Stimulated activated CD8-positive, alpha-beta memory T cell treated with anti-CD3 and anti-CD28 coated beads, Interleukin-7, amount 100 ng/mL, for 1 hour (primary cell): ENCODE measurements at places on chromosomes 7 and 10.

- DNase-seq, result no peak
Measured at GRCh38 chr7:77760809-77761453, 37.3 kb downstream of the TMEM60 start.

GRCh38 chr7:47561715-47562446 is 20.0 kb downstream of the TNS3 start:
- no peak for DNase-seq

GRCh38 chr7:94393246-94394108 is 1.2 kb upstream of the COL1A2 start:
- no peak for DNase-seq

DNA sequence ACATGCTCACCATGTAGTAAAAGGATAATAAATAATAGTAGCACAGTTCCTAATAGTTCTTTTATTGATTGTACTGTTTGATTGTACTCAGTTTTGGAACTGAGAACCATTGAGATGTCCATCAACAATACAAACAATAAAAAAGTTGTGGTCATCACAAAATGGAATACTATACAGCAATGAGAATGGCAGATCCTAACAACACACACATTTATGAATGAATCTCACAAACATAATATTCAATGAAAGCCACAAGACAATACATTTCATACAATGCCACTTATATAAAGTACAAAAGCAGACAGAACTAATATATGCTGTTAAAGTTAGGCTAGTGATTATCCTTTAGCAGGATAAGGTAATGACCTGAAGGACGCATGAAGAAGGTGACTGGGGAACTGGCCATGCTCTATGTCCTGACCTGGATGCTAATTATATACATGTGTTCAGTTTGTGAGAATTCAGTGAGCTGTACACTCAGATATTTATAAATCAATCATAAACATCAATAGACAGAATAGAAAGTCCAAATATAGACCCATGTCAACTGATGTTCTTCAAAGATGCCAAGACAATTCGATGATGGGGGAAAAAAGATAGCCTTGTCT is 70.0 kb downstream of the SMURF1 start:
- no peak for DNase-seq

DNA sequence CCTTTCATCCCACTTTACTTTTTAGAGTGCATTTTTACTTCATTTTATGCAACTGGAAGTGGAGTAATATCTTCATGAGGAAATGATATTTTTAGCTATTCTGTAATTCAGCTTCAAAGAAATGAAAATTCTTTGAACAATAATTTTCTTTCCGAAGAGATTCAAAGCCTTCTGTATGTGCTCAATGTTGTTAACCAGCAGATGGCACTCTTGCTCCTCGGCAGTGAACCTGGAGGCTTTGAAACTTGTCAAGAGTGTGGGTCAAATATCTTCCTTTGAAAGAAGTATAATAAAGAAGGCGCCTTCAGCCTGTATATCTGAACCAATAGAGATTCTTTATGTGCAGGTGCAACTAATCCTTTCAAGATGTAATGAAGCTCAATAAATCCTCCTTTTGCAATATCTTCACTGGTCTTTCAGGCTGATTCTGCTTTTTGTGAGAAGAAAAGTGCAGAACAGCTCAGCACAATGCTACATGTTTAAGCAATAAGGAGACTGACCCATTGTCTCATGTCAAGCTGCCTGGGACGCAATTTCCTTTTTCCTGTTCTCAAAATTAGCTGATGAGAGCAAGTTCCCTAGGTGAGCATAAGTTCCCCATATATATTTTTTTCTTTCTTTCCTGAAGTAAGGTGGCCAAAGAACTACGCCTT is 258.4 kb downstream of the SEMA3A start:
- DNase-seq, result no peak

DNA sequence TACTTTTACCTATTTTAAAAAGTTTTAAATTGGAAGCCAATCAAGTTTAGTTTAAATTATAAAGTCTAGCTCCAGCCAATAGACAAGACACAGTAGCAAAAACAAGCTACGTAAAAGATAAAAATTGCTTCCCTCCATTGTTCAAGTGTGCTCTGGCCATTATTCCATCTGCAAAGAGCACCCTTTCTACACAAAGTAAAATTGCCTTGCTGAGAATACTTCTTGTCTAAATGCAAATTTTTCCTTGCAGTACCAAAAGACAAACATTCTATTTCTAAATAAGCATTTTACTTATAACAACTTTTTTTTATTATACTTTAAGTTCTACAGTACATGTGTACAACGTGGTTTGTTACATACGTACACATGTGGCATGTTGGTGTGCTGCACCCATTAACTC is 75.9 kb upstream of the ZNF746 start:
- DNase-seq, result no peak

DNA sequence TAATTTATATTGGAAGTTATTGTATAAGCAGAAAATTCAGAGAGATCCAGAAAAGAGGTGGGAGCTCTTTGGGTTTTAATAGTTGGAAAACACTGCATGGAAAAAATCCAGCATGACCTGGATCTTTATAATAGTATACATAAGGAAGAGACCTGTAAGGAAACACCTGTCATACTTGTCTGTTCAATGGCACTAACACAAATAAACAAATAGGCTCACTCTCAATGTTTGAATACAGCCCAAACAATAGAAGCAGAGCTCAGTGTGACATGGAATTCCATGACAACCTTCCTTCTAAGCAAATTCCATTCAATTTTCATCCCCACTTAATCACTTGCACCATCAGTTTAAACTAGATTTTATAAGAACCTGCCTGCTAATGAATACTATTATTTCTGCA is 31.7 kb downstream of the CISD1 start:
- no peak for DNase-seq

DNA sequence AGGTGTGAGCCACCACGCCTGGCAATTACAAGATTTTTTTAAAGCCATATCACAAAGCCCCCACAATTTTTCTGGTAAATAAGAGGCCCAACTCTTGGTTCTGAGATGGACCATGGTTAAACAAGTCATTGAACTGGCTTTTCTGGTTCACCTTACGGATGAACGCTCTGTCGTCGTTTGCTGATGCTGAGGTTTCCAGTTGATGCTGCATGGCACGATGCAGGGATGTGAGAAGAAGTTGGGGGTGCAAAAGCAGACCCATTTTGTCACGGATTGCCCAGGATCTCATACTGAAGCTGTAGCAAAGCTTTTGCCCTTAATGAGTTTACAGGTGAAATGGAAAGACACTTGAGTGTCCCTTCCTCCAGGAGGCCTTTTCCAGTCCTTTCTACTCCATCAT is 2.0 kb upstream of the IL2RA start:
- no peak for DNase-seq

DNA sequence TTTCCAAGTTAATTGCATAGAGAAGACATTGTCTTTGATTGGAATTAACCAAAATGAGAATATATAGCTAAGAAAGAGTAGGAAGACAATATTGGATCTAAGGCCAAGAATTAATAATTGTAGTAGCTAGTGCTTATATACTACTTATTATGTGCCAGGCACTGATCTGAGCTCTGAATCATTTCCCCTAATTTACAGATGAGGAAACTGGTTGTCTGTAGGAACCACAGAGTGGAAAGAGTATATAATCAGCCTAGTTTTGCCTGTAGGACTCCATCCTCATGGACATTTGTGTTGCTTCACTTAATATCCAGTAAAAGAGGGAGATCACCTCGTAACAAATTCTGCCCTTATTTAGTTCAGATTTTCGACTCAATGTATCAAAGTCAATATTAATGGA is 127.9 kb downstream of the ARID5B start:
- DNase-seq, result no peak

DNA sequence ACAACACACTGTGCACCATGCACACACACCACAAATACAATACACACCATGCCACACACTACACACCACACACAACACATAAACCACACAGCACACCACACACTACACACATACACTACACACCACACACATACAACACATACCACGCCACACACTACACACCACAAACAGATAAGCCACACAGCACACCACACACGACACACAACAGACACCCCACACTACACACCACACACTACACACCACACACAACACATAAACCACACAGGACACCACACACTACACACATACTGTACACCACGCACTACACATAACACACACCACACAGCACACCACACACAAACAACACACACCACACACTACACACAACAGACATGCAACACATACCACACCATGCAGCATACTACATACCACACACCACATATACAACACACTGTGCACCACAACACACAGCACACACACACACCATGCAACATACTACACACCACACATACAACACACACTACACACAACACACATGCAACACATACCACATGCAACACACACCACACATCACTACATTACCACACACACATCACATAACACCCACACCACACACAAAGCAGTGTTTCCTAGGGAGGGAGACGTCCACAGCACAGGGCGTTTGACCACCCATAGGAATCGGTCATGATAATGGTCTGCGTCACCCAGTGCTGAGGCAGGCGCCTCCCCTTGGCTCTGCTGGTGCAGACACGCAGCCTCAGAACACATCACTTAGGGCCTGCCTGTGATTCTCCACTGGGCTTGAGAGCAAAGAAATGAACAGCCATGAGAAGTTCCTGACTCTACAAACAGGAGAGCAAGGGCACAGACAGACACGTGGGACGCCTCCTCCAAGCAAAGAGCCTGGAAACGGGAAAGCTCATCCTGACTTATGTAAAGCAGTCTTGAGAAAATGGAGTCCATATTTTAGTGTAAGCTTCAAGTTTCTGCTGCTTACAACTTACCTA is 458.3 kb downstream of the PTPRN2 start:
- DNase-seq, result no peak

DNA sequence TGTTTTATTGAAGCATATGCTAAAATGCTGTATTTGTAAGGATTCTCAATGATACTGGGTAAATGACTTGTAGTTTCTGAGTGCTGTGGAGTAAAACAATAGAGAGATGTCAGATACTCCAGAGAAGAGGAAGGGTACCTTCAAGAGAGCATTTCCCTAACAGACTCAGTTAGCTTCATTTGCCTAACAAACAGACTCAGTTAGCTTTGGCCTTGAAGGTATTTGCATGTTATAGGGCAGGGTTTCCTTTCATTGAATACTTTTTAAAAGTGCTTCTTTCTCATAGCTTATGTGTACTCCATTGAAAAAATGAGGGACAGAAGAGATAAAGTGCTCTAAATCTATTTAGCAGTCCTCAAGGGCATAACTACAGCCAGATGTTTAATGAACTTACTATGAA is 101.8 kb downstream of the CHN2 start:
- DNase-seq, result no peak

DNA sequence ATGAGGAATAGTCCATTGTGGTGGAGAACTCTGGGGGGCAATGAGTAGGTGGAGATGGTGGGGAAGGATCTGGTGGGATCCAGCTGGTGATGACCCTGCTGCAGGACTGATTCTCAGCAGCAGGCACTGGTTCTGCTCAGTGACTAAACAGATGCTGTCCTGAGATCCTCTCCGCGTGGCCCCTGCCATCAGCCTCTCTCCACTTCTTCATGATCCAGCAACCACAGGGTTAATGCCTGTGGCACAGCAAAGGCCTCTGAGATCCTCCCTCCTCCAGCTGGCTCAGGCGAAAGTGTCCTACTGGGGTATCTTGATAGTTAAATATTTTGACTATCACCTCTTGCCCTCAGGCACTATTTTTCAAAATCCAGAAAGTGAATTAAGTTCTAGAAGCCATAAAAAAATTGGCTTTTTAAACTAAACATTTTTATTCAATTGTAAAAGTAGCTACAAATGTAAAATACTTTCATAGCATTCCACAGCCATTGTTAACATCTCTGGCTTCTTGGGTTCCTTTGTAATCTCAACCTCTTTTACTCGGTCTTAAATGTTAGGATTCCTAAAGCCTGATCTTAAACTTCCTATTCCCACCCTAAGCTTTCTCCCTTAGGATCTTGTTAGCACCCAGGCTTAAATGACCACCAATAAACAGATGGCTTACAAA is 13.1 kb downstream of the PLAU start:
- no peak for DNase-seq

GRCh38 chr7:80316811-80317210 is 182.2 kb downstream of the GNAI1 start:
- no peak for DNase-seq

- no peak for DNase-seq
Measured at GRCh38 chr7:142511801-142512200, 237.5 kb upstream of the PRSS1 start.

GRCh38 chr10:78656417-78657162 is 412.2 kb upstream of the ZMIZ1 start:
- no peak for DNase-seq

GRCh38 chr7:118872568-118872967 is 648.1 kb downstream of the ANKRD7 start:
- DNase-seq, result no peak

DNA sequence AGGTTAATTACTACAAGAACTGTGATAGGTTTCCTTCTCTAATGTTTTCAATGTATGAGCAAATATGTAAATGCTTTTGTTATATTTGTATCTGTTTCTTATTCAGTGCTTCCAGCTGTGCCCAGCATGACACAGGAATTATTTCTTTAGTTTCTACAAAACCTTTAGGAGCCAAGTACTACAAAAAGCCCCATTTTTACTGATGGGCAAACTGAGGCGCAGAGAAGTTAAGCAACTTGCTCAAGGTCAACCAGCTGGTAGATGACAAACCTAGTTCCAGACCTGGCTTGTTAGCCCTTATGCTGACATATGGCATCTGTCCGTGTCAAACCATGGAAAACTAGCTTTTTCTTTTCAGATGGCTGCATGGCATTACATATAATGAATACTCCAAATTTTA is 134.6 kb downstream of the JAZF1 start:
- no peak for DNase-seq

DNA sequence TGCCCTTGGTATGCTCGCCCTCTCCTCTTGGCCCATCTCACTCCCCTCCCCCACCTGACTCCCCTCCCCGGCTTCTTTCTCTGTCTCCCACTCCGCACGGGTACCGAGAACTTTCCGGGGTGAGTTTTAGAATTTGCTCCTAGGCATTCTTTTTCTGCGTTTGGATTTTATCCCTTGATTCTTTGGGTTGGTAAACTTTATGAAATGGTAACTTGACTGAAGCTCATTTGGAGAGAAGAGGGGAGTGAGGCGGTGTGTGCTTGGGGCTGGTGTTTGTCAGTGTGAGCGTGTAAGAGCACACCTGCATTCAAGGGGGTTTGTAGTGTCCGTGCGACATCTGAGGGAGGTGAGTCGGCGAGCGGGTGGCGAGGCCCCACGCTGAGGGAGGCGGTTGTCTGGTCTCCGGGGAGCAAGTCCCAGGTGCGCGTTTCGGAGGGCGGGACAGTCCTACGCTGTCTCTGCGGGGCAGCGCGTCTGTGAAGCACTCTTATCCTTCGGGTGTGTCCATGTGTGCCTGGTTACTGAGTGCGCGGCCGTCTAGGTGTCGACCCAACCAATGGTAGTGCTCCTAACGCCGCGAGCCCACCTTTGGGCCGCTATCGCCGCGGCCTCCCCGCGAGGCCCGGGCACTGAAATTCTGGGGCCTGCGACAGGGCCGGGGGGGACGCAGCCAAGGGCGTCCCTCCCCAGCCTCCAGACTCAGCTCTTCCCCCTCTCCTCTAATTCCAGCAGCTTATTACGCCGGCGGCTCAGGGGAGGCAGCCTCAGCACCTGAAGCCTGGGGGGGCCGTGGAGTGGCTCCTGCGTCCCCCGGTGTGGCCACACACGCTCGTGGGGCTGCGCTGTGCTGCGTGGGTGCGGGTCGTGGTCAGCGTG is 2.6 kb upstream of the ZNF503 start:
- DNase-seq, result no peak

- DNase-seq, result no peak
Measured at GRCh38 chr10:15715619-15716227, 4.0 kb downstream of the ITGA8 start.

GRCh38 chr7:5408777-5409176 is 14.9 kb downstream of the TNRC18 start:
- DNase-seq, result no peak
